Sciatic nerve (tissue), 2 donors: ENCODE measurements at places on chromosomes 11 and 22. TPM values are rescaled to one million over a fixed set of nuclear protein-coding genes. Genes with fewer than 3 reads are reported as not detected.

- DNase-seq: no peak
These were observed 12.0 kb downstream of the RELA start for GRCh38 chr11:65650547-65651338.

- DNase-seq: no peak
These were observed at the start of gene CXCR5 for GRCh38 chr11:118883368-118884071. CXCR5 (plus strand) TSS chr11:118883892; CDS start chr11:118883942, 50 bp downstream.

DNA sequence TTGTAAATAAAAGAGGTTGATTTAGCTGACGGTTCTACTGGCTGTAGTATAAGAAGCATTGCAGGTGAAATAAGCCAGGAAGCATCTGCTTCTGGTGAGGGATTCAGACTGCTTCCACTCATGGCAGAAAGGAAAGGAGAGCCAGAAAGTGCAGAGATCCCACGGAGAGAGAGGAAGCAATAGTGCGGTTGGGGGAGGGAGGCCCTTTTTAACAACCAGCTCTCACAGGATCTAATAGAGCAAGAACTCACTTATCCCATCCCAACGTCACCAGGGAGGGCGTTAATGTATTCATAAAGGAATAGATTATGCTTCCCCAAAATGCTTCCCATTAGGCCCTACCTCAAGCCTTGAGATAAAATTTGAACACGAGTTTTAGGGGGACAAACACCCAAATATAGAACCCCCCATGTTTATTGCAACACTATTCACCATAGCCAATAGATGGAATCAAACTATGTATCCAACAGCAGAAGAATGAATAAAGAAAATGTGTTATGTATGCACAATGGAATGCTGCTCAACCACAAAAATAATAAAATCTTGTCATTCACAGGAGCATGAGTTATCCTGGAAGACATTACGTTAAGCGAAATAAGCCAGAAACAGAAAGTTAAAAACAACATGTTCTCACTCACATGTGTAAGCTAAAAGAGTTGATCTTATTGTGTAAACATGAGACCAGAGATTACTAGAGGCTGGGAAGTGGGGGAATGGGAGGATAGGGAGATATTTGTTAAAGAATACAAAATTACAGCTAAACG is 908.3 kb upstream of the ANO3 start:
- DNase-seq: no peak

Gene MMP7
- total RNA-seq: not detected

DNA sequence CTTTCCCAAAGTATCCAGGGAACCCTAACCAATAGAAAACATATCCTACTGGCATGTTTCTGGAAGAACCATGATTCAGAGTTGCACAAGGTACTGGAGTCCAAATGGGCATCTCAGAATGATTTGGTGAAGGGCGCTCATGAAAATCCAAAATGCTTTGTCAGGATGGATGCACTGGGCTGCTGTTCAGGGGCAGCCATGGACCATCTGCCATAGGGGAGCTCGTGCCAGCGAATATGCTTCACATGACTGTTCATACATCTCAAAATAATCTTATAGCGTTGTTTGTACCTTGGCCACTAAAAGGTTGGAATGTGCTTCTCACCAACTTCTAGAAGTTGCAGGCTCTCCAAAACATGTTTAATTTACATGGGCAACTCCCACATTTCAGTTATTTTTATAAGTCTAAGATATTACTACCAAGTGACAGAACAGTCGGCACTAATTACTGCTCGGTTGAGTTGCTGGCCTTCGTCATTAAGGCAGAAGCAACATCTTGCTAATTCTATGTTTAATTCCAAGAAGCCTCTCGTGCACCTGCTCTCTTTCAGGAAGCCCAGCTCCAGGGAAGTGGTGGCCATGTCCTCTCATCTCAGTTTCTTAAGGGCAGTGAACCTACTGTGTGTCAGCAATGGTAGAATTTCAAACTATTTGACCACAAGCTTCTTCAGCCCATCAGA is 1497.7 kb downstream of the TBC1D22A start:
- DNase-seq: no peak

Gene KIAA1671
- 65.1 TPM for total RNA-seq

DNA sequence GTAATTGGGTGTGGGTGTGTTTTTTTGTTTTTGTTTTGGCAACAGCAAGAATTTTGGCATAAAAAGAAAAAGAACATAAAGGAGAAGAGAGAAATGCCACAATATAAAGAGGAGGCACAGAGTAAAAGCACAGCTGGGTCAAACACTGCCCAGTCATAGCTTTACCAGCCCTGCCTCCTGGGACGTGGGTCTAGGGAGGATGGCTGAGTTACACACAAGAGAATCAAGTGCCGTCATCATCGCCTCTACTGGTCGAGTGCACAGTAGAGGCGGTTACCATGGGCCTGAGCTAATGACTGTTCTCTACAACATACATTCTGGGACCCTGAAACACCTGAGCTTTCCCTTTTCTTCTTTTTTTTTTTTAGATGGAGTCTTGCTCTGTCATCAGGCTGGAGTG is 87.6 kb upstream of the BID start:
- no peak for DNase-seq

GRCh38 chr11:70627219-70627618 is 228.9 kb downstream of the CTTN start:
- DNase-seq: no peak
